Neural crest cell (in vitro differentiated cells): ENCODE measurements at places on chromosomes 1 and 21. TPM values are rescaled to one million over a fixed set of nuclear protein-coding genes. Genes with fewer than 3 reads are reported as not detected.

The SPRR2A gene
- total RNA-seq = not detected in 2 replicates

The WNT9A gene
- total RNA-seq = 0.48 and 0.54 TPM in 2 replicates

The FMO4 gene
- 0.77 and 0.86 TPM in 2 replicates for total RNA-seq

The LAMC1 gene
- 82.0 and 85.8 TPM in 2 replicates for total RNA-seq

The PROK1 gene
- total RNA-seq = not detected in 2 replicates

The TCP10L gene
- total RNA-seq = 1.7 and 2.2 TPM in 2 replicates

The LCE2B gene
- not detected in 2 replicates for total RNA-seq

DNA sequence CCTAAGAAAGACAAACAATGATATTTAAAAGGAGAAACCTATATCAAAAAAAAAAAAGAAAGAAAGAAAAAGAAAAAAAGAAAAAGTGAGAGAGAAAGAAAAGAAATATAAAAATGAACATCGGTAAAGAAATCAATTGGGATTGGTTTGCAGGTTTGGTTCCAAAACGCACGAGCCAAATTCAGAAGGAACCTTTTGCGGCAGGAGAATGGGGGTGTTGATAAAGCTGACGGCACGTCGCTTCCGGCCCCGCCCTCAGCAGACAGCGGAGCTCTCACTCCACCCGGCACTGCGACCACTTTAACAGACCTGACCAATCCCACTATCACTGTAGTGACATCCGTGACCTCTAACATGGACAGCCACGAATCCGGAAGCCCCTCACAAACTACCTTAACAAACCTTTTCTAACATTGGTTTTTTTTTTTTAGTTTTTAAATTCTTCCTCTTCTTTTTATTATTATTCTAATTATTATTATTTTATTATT, 11.7 kb downstream of the LHX9 start:
- no peak for DNase-seq

DNA sequence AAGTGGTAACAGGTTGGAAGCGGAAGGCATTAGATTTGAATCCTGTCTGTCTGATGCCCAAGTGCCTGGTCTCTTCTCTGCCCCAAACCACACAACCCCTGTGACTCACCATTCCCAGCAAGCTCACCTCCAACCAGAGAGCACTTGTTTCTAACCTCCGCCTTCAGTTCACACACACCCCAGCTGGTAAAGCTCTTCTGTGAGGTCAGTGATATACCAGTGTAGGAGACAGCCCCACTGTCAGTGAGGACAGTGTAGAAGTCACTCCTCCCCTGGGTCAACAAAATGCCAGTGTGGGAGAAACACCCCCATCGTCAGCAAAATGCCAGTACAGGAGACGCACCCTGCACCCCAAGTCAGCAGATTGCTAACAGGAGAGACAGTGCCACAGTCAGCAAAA, 2.6 kb downstream of the RIMS3 start:
- no peak for DNase-seq

GRCh38 chr1:59707178-59707791, 107.5 kb upstream of the HOOK1 start:
- no peak for DNase-seq

DNA sequence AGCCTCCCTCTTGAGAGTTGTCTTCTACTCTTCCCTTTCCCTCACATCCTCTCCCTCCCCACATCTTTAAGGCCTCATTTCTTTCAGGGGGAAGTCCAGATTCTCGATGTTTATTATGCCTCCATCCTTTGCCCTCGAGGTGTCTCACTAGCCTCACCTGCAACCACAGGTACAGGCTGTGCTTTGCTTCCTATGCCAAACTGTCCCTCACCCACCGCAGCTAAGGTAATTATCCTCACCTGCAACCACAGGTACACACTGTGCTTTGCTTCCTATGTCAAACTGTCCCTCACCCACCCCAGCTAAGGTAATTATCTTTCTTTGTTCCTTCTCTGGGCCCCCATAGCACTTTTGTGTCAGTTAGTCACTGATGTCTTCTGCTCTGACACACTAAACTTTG, 328.1 kb upstream of the SNX7 start:
- no peak for DNase-seq

DNA sequence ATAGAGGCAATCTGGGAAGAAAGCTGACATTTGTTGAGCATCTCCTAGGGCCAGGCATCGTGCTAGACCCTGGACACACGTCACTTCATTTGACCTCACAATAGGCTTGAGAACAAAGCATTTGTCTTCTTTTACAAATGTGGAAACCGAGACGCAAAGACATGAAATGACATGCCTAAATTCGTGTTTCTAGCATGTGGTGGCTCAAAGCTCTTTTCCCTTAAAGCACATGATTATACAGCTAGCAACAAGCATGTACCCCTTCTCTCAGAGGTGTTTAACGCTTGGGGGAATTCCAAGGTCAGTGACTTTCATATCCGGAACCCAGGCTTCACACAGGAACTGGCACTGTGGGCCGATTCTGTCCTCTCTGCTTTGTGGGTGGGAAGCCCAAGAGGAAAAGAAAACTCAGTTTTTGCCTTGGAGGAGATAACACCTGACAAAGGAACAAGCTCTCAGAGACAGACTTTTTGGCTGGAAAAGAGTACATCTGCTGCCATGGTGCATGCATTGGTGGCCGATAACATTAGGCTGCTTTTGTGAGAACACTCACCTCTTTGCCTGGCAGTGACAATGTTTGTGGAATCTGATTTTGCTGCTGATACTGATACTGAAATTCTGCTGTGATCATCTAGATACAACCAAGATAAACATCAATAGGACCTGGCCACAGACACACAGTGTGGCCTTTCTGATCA, 15.4 kb upstream of the CD2 start:
- DNase-seq = no peak

- DNase-seq = no peak
Observed at GRCh38 chr1:36590771-36591170, 108.1 kb upstream of the CSF3R start.

DNA sequence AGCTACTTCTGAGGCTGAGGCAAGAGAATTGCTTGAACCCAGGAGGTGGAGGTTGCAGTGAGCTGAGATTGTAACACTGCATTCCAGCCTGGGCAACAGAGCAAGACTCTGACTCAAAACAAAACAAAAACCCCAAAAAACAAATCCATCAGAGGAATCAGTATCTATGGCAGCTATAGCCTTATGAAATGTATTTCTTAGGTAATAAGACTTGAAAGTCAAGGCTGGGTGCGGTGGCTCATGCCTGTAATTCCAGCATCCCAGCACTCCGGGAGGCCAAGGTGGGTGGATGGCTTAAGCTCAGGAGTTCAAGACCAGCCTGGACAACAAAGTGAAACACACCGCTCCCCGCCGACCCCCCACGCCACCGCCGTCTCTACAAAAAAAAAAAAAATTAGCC, 31.1 kb upstream of the EYA3 start:
- DNase-seq = no peak

GRCh38 chr1:223628233-223629125, 37.0 kb downstream of the CAPN8 start:
- DNase-seq = peak; percentile 41

DNA sequence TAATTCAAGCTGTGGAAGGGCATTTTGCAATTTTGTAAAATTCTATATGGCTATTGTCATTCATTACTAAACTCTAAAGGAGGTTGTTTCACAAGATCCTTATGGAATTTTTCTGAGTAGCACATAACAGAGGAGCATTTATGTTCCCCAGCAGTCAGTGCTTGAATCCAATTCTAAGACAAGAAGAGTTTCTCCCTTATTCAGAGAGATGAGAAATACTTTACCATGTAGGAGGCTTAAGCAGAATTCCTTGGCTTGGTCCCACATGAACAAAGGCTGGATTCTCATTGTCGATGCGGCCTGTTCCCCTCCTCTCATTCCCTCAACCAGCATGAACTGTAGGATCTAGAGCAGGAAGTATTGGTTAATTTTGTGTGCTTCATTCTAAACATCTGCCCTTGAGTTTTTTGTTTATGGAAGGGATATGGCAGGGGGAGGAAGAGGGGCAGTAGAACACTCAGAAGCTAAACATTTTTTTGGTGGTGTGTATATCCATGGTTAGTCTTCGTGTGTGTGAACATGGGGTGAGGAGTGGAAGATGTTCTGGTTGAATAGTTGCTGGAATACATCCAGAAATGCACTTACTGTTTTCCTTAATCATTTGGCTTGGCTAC, 74.3 kb downstream of the LAMC1 start:
- DNase-seq = no peak

GRCh38 chr1:7478809-7479499, 292.1 kb upstream of the VAMP3 start:
- DNase-seq = no peak
